ENCODE measurements at places on chromosomes 2 and 18. TPM values are rescaled to one million over a fixed set of nuclear protein-coding genes. Genes with fewer than 3 reads are reported as not detected.

ID2 gene
- total RNA-seq, result 64.1 TPM

AFG3L2 gene
- 60.0 TPM for total RNA-seq

USP40 gene
- total RNA-seq, result 34.6 TPM

DNA sequence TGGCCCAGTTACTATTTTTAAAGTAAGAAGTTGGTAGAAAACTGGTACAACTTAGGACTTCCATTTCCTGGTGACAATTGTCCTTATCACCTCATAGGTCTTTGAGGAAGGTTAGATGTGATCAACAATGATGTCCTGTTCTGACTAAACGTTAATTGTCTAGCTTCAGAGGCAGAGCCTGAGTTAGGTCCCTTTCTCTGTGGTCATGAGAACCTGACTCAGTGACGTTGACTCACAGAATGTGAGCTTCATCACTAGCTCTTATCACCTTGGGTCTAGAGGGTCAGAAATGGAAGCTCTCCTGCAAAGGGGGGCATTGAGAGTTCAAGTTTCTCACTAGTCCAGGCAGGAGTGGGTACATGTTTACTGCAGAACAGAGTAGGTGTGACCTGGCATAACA, 60.6 kb upstream of the ATP8B1 start:
- no peak for DNase-seq

GRCh38 chr2:217193431-217194340, 333.8 kb upstream of the TNP1 start:
- DNase-seq, result no peak

- peak; percentile 66 for DNase-seq
Observed at GRCh38 chr18:49744376-49745008, 68.8 kb downstream of the ACAA2 start.
